ENCODE measurements at places on chromosomes 2 and 18.

GRCh38 chr2:2919026-2919425 lies 458.6 kb downstream of the EIPR1 start:
- no peak for DNase-seq

- DNase-seq: no peak
These were observed 76.0 kb downstream of the RNF144A start for GRCh38 chr2:6993229-6993640.

DNA sequence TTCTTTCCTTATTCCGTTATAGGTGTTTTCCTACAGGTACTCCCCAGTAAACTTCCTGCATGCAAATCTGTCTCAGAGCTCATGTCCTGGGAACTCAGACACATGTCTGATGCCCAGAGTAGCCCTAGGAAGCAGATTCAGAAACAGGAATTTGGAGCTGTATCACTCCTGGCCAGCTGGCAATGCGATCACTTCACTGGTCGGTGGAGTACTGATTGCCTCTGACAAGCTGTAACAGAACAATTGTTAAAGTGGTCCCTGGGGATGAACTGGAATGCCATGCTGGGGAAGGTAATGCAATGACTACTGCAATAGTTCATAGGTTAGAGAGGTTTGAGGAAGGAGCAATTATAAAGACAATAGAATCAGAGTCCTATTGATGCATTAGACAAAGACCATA lies 131.6 kb upstream of the DOCK10 start:
- DNase-seq: peak; percentile 66

GRCh38 chr2:203886661-203887151 lies 19.1 kb downstream of the CTLA4 start:
- no peak for DNase-seq

DNA sequence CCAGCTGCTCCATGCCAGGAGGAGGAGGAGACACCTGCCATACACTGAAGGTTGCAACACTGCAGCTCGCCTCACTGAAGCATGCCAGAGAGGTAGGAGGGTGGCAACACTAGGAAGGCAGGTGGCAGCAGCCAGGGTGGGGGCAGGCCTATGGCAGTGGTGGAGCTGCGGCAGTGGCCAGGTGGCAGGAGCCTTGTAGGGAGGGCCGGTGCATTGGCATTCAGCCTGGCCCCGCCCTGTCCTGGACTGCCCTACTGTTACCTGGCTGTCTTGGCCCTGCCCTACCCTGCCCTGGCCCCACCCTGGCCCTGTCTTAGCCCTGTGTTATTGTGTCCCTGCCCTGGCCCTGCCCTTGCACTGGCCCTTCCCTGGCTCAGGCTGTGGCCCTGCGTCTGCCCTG lies 7.4 kb upstream of the ANKRD62 start:
- DNase-seq: no peak

DNA sequence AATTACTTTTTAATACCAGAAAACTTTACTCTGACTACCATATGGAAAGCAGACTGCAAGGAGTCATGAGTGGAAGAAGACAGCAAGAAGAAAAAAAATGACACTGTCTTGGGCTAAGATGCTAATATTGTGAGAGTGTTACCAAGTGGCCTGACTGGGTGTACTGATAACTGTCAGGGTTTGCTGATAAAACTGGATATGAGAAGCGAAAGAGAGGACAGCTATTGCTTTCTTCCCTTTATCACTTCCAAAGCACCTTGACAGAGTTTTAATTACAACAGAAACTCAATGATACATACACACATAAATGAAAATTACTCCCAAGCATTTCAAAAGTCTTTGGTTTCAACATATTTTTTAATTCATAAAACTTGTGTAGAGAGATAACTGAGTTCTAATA lies 368.5 kb downstream of the ZEB2 start:
- no peak for DNase-seq

GRCh38 chr2:193808877-193809276 lies 1614.1 kb upstream of the TMEFF2 start:
- no peak for DNase-seq

DNA sequence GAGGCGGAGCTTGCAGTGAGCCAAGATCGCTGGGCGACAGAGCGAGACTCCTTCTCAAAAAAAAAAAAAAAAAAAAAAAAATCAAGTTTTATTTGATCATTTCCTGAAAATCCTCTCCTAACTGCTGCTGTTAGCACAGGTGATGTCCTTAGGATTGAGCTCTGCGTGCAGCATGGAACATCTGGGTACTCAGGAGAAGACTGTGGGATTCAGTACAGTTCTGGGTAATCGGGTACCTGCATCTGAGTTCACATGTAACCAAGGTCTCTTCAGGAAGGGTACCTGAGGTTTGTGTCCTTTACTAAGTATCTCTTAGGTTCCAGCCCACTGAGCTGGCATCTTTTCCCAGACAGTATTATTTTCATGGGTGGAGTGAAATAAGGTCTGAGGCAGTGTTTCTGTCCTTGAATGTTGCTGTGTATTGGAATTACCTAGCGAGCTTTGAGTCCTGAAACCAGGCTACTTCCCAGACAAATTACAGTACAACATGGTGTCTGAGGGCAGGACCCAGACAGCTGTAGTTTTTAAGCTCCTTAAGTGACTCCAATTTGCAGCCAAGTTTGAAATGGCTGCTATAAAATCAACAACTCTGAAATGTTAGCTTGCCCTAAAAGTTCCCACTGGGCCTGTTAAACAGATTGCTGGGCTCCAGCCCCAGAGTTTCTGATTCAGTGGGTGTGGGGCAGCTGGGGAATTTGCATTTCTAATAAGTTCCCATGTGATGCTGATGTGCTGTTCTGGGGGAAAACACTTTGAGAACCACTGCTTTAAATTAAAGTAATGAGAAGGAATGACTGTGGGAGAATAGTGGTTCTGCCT lies 120.5 kb downstream of the PMAIP1 start:
- DNase-seq: no peak

- DNase-seq: no peak
These were observed 16.9 kb upstream of the CCDC102B start for GRCh38 chr18:68780802-68781635.

DNA sequence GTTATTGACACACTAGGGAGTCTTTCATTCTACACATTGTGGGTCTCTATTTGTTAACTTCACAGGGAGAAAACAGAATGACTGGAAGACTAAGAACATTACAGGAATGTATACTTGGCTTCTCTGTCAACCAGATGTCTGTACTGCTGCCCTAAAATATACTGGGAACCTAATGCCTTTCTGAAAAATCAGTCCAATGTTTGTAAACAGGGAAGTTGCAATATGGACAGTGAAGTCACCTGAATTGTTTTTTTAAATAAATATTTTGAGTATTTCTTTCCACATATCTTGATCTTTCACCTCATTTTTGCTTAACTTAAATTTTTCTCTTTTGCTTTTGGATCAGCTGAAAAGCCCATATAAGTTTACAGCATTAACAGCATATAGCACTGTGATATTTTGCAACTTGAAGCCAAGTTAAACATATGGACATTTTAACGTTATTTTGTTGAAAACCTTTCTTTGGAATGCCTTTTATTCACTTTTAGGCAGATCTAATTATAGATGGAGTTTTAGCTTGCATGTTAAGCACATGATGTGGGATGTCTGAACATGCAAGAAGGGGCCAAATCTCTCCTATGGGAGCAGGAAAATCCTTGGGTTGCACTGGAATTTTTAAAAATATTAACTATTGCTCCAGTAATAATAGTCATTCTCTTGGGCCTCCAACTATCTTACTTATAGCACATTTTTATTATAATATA lies 137.7 kb upstream of the TWIST2 start:
- no peak for DNase-seq

DNA sequence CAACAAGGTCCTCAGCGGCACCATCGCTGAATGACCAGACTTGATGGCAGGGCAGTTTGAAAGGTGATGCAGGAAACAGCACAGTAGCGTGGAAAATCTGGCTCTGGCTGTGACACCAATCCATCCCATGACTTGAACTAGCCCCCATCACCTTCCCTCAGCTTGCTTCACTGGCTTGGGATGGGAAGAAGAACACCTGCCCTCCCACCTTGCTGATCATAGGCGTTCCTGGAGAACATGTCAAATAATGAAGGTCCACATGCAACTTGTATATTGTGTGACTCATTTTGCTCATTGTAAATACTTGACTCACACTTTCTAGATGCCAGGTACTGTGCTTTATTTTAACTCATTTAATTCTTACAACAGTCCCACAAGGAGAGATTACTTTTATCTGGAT lies 292.4 kb upstream of the SPRED2 start:
- DNase-seq: no peak

- DNase-seq: no peak
These were observed 24.8 kb downstream of the ATP9B start for GRCh38 chr18:79093986-79094385.

GRCh38 chr2:65489269-65489668 lies 56.9 kb upstream of the SPRED2 start:
- no peak for DNase-seq

DNA sequence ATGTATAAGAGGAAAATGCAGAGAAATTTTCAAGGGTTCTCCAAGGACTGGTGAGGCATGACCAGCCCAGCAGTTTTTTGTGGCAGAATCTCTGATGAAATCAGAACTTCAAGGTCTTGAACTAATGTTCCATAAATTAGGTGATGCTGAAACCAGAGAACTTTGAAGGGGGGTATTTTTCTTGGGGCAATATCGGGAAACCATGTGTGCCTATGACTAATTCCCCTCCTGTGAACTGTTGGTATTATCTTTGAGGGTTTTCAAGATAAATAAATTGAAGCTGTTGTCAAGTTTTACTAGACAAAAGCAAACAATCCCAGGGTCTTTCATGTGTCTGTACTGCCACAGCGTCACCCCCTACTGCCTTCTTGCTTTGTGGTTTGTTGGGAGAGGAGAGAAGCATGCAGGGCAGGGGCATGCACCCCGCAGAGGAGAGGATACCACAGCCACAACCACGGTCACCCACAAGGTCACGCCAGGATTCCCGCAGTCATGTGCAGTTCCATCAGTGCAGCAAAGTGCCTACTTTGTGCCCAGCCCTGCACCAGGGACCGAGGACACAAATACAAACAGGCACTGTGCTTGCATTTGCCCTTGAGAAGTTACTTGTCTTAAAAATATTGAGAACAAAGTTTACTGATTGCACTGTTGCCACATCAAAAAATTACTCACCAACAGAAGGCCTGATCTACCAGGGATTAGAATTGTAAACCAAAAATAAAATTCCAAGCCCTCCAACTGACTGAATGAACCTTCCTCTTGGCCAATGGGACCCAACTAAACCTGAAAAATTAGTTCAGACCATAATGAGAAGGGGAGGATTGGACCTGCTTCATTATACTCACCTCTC lies 413.3 kb upstream of the TRIB2 start:
- peak; percentile 94 for DNase-seq

- DNase-seq: no peak
These were observed 5.8 kb upstream of the CNDP1 start for GRCh38 chr18:74528478-74528877.
